ENCODE measurements at places on chromosomes 4 and X.

GRCh38 chrX:21666679-21667078 lies 8.5 kb upstream of the KLHL34 start:
- no peak for DNase-seq

GRCh38 chrX:111507933-111508332 lies 3.5 kb upstream of the SERTM2 start:
- DNase-seq, result no peak

- DNase-seq, result no peak
These were observed 46.9 kb upstream of the GRXCR1 start for GRCh38 chr4:42845586-42845985.

DNA sequence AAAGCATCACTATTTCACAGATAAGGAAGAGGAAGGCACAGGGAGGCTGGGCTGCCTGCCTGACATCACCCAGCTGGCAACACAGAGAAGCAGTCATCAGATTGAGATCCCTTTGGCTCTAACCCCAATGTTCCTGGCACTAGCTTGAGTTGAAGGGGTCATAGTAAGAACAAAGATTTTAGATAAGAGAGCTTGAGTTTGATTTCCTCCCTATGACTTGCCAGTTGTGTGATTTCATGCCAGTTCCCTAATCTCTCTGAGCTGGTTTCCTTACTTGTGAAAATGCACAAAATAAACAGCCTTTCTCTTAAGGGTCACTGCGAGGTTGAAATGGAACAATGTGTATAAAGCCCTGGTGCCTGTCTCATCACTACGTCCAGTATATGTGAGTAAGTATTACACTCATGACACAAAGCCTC lies 475.4 kb upstream of the HS3ST1 start:
- DNase-seq, result no peak

- DNase-seq, result no peak
These were observed 68.4 kb downstream of the ARHGEF38 start for GRCh38 chr4:105620640-105621323.

GRCh38 chrX:112841820-112842157 lies 1.2 kb upstream of the AMOT start:
- DNase-seq, result no peak

DNA sequence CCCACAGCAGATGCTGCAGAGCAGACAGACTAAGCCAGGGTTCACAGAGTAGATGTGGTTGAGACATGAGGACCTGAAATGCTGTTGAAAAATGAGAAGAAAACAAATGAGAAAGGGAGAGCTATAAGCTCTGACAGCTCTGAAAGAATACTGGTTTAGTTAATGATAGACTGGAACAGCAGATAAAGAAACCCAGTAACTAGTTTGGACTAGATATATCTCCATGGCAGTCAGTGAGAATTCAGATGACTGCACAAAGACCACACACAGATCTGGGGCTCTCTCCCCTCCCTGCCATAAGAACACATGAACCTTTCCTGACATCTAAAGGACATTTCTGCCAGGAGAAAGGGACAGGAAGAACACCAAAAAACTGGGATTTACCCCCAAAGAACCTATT lies 8.2 kb downstream of the NAA11 start:
- no peak for DNase-seq

DNA sequence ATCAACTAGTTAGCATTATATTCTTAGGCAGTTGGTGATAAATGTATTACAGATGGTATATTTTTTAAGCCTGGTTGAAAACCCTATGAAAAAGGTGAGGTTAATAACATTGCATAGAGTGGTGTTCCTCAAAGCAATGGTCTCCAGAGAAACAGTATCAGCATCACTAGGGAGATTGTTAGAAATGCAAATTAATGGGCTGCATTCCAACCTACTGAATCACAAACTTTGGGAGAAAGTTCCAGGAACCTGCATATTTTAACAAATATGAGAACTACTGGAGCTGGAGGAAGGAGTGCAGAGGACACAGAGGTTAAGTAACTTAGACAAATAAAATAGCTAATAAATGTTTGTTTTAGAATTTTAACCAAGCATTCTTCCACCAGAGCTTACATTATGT lies 166.9 kb upstream of the PCDH10 start:
- no peak for DNase-seq

GRCh38 chr4:150986085-150986484 lies 29.0 kb downstream of the LRBA start:
- DNase-seq, result no peak

GRCh38 chrX:29281078-29281742 lies 694.0 kb downstream of the IL1RAPL1 start:
- no peak for DNase-seq

DNA sequence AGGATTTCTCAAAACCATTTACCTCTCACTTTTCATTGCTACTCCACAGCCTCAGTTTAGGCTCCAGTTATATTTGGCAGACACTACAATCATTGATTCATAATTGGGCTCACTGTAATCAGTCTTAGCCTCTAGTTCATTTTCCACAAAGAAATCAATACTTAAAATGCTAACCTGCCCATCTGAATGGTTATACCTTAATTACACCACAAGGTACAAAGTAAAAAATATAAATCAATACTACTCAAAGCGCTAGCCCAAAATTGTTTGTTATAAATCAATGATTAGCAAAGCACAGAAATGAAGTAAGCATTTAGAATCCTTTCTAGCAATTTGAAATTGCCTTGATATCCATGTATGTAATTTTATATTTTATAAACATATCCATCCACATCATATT lies 222.6 kb upstream of the NDST3 start:
- no peak for DNase-seq

GRCh38 chrX:43165343-43165920 lies 387.5 kb upstream of the PPP1R2C start:
- DNase-seq, result no peak

- DNase-seq, result no peak
These were observed 47.8 kb downstream of the LHFPL1 start for GRCh38 chrX:112631892-112632291.

GRCh38 chr4:13368217-13368616 lies 115.9 kb downstream of the RAB28 start:
- no peak for DNase-seq

DNA sequence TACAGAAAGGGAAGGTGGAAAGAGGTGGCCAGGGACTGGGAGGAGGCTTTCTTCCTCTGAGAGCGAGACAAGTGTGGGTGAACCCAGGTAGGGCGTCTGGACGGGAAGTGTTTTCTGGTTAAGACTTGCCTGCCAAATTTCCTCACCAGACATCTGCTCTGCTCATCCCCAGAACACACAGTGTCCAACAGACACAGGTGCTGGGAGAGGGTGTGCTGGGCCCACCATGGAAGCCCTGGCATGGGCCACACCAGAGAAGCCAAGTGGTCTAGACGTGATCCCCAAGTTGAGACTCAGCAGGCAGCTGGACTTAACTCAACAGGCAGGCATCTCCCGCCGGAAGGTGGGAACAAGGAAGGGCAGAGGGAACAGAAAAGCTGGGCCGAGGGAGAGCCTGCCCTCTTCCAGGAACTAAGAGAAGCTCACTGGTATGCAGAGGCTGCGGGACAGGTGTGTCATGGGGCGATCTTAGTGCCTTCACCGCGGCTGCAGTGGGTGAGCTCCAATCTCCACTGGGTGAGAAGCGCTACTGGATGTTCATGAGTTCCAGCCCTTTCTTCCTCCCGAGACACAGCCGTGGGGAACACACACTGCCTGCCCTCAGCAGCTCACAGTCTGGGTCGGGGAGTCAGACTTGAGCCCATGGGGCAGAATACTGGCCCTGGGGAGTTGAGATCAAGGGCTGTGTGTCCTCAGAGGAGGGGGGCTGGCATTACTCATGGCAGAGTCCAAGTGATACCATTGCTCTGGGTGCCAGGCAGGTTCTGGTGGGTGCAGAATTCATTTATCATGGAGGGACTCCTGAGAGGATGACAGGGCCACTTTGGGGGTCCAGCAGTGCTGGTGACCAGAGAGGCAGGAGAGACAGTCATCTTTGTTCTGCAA lies 110.2 kb downstream of the CPZ start:
- DNase-seq, result no peak

GRCh38 chr4:56537147-56537546 lies 31.6 kb downstream of the ARL9 start:
- no peak for DNase-seq

- no peak for DNase-seq
These were observed 56.9 kb downstream of the FAT1 start for GRCh38 chr4:186666750-186667149.

DNA sequence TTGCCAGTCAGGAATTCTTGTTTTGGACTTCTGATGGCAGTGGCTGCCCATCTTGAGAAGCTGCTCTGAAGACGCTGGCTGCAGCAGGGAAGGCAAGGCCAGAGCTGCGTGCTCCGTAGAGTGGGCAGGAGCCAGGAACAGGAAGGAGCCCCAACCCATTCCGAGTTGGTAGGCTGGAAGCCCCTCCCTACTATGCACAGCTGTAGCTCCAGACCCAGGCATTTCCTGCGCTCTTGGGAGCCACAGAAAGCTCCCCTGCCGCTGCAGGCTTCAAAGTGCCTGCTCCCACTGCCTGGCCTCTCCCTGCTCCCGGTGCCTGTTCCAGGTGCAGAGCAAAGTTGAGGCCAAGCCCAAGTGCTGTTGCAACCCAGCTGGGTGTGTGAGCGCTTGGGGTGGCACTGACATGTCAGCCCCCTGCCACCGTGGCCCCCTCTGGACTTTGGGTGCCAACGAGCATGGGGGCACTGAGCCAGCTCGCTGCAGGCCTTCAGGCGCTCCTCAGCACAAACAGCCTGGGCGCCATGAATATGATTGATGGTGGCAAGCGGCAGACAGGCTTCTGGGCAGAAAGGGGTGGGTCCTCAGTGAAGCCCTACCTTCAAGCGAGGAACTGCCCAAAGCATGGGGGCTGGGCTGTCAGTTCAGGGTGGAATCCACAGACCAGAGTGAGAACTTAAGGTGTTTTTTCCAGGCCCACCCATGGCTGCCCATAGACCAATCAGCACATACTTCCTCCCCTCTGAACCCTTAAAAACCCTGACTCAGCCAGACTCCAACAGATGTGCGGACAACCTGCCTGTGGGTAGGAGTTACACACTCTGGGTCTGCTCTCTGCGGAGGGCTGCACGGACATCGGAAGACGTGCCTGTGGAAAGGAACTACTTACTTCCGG lies 677.2 kb upstream of the INTU start:
- no peak for DNase-seq

DNA sequence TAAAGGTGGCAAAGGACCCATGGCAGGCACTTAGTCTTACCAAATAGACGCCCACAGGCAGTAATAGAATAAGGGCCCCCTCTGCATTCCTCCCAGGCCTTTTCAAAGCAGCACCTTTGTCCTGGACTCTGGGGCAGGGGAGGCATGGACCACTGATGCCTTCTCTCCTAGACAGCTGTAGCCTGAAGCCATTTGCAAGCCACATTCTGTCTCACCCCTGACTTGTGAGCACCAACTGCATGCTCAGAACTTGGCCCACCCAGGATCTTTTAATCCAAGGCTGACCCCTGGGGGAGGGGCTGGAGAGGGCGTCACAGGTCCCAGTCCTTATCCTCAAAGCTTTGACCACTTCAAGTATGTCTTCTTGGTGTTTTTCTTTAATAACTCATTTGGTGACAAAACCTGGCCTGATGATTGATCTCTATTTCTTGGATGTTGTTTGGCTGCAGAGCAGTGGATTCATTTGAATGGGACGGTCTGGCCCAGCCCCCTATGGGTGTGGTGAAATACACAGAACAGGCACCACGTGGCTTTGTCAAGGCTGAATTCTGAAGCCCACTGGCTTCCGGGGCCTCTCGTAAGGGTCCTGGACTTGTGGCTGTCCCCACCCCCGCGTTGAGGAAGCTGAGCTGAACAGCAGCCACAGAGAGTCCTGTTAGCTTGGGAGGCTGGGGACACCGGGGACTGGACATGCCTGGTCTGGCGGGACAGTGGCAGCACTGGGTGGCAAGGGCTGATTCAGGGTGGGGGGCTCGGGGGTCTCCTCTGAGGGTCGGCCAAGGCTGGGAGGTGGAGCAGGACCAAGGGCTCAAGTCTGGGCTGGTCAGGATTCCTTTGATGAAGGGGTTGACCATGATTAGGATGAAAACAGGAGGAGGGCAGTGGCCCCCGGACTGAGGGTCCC lies 36.6 kb downstream of the ADRA2C start:
- DNase-seq, result no peak

DNA sequence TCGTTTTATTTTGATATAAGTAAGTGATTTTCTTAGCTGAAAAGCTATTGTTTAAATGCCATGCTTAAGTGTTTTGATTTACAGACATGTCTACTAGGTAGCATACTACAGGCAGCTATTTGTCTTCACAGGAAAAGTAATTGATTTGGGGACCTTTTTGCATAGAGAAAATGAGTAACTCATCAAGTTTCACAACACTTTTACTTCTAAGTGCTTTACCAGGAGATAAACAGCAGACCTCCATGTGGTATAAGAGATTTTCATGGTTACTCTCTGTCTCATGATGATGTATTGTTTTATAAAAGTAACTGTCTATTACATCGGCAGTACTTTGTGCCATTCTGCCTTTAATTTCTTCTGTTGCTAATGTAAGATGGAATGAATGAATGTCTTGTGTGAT lies 28.7 kb downstream of the RBPJ start:
- DNase-seq, result no peak

- no peak for DNase-seq
These were observed 8.2 kb downstream of the KLHL15 start for GRCh38 chrX:24018809-24019208.

- no peak for DNase-seq
These were observed 371.2 kb downstream of the AFF2 start for GRCh38 chrX:148871422-148872160.

GRCh38 chrX:40174001-40174853 lies 76.5 kb upstream of the BCOR start:
- no peak for DNase-seq

Measured in stimulated activated CD4-positive, alpha-beta T cell treated with anti-CD3 and anti-CD28 coated beads, Interleukin-1b, Interleukin-23, amount 100 ng/mL, for 1 hour (primary cell).